ENCODE measurements at places on chromosomes 7 and 10.

GRCh38 chr10:112919721-112920120 lies 30.3 kb upstream of the TCF7L2 start:
- DNase-seq = no peak

GRCh38 chr7:78587443-78588044 lies 789.0 kb downstream of the PHTF2 start:
- DNase-seq = no peak

GRCh38 chr10:71234970-71235685 lies 22.8 kb downstream of the UNC5B start:
- DNase-seq = no peak

GRCh38 chr7:37901890-37902524 lies 14.6 kb downstream of the SFRP4 start:
- DNase-seq = no peak

DNA sequence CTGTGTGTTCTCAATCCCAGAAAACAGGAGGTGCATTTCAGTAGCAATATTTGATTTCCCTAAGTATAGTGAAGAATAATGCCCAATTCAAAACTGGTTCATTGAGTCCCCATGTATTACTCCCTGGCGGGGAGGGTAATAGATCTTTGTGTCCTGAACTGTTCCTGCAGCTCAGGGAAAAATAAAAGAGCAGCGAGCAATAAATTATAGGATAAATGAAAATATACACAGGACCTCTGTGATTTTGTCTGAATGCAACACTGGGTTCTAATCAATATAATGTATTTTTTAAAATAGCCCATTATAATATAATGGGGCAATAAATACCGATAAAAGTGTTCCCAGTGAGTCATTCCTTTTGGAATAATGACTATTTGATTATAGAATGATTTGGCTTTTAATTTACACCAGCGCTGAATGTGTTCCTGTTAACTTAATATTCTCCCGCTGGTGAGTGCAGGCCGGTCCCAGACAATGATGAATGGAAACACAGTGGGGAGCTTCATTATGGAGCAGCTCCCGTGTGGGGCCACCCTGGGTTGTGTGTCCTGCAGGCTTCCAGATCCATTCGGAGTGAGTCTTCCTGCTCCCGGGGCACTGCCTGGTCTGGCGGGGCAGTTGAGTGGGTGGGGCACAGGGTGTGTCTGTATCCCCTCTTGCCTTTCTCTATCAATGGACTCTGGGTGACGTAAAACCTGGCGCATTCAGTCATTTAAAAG lies 263.1 kb downstream of the ACTR3B start:
- no peak for DNase-seq

- DNase-seq = no peak
Observed at GRCh38 chr7:155787171-155787851, 25.0 kb downstream of the SHH start.

DNA sequence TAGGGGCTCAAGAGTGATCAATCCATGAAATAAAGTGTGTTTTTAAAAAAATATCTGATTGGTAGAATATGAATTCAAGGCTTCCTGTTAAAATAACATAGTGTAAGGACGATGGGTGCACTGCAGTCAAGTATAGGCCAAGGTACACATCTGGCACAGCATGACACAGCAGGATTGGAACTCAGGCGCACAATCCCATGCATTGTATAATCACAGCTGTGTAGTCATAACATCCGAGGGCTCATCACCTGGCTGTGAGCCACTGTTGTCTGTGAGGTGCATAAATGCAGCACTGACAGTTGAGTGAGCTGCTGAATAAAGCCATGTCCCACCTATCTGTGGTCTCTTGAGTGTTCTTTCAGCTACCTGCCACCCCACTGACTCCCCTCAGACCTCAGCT lies 142.3 kb upstream of the HPS1 start:
- no peak for DNase-seq

DNA sequence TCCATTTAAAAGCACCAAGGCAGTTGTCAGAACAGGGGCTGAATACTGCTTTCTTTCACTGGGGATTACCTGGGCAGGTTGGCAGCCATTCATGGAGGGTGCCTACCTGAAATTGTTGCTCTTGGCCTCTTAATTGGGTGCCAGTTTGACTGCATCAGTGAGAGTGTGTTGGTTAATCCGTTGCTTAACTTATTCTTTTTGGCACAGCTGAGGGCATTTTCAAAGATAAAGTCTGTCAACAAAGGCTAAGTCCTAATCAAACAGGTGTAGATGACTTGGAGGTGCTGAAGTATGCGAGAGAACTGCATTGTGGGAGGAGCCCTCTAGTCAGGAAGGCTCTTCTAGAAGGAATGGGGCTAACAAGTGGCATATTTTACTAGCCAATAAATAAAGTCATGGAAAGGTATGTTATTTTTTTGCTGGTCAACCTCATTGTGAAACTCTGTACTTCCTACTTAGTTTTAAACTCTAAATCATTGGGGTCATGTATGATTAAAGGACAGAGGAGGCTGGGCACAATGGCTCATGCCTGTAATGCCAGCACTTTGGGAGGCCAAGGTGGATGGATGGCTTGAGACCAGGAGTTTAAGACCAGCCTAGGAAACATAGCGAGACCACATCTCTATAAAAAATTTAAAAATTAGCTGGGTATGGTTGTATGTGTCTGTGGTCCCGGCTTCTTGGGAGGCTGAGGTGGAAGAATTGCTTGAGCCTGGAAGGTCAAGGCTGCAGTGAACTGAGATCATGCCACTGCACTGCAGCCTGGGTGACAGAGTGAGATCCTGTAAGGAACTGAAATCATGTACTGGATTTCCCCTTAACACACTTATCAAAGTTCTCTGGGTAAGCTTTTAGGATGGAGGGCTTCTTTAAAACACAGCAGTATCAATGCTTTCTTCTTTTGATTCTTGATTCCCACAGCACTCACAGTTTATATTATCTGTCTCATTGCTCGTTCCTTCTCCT lies 134.1 kb downstream of the LRMDA start:
- no peak for DNase-seq

DNA sequence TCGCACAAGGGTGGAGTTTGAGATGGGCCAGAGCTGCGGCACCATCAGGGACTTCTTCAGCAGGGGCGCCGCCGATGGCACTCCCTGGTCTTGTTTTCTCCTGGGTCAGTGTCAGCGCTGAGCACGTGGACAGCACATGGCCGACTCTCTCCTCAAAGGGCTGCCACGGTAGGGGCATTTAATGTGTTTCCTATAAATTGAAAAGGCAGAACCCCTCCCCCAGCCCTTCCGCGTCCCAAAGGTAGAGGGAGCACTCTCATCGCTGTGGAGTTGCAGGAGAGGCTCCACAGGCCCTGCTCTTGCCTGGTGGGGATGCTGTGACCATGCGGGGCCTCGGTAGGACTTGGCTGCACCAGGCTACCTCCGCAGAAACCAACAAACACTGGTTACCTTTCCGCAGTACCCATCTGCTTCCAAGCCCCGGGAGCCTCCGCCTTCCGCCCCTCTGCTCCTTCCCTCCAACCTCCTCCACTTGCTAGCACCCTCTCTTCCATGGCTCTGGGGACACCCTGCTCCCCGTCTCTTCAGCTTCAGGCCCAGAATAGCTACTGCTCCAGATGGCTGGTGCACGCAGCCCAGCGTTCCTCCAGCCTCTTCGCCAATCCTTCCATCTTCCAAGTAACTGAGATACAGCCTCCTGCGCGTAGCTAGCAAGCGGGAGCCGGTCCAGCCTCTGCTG lies 166.3 kb upstream of the ADCY1 start:
- no peak for DNase-seq

DNA sequence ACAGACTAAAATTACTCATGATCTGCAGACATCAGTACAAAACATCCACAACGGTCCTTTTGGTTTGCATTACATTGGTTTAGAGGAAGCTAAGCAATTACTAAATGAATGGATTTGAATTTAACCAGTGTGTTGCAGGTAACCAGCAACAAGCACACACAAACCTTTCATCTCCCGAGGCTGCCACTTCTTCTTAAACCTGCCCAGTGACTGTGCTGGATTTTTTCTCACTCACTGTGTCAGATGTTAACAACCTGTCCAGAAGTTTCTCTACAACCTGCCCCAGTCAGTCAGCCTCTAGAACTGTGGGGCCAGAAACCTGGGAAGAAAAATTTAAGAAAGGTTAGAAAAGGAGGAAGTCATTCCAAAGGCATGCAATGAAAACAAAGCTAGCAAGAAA lies 2.4 kb upstream of the MEOX2 start:
- no peak for DNase-seq

- DNase-seq = no peak
Observed at GRCh38 chr7:143437578-143437977, 5.7 kb upstream of the TAS2R60 start.

DNA sequence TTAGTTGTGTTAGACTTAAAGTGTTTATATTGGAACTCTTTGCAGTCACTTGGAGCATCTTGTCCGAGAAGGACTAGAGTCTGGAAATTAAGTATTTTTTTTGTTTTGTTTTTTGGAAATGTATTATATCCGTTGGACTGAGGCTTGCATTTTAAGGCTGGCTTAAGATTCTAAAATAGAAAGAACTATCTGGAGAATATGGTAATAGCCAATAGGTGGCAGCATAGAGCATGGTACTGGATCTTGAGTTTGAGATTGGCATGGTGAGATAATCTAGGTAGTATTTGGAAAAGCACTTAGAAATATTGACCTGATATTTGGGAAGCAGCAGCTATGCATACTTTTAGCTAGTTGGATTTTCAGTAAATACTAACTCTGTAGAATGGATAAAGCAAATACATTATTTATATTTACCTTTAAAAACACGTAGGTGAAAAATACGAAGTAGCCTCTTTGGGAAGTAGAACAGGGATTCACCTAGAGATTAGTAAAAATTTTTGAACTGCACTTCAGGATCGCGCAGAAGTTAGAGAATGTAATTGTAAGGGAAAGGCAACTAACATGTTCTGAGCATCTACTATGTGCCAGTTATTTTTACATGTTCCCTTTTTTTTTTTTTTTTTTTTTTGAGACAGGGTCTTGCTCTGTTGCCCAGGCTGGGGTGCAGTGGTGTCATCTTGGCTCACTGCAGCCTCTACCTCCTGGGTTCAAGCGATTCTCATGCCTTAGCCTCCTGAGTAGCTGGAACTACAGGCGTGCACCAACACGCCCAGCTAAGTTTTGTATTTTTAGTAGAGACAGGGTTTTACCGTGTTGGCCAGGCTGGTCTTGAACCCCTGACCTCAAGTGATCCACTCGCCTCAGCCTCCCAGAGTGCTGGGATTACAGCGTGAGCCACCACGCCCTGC lies 78.6 kb downstream of the LCOR start:
- DNase-seq = no peak

DNA sequence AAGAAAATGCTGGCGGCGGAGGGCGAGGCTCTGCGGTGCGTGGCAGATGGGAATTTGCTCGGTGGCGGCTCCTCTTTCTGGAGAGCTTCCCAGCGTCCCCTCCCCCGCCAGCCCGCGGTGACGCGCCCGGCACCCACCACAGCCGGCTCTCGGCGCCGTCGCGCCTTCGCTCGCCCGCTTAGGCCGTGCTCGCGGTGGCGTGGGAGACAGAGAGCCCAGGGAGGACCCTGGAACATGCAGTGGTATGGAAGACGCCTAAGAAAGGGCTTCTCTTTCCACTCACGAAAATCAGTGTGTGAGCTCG lies 576 bp upstream of the CSGALNACT2 start:
- peak; percentile 50 for DNase-seq

DNA sequence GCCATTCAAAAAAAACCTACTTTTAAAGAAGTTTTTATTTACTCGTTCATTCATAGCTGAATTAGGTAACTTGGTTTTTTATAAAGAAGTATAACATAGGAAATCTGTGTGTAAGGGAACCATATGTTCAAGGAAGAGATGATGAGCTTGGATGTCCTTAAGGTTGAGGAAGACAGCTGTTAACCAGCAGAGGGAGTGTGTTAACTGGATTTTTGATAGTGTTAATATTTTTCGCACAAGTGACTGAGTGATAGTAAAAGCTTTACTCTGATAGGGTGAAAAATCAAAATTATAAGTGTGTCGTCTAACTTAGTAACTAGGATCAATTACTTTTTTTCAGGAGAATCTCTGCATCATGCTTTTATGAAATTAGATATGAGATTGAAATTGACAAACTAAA lies 134.7 kb downstream of the ARL5B start:
- no peak for DNase-seq

DNA sequence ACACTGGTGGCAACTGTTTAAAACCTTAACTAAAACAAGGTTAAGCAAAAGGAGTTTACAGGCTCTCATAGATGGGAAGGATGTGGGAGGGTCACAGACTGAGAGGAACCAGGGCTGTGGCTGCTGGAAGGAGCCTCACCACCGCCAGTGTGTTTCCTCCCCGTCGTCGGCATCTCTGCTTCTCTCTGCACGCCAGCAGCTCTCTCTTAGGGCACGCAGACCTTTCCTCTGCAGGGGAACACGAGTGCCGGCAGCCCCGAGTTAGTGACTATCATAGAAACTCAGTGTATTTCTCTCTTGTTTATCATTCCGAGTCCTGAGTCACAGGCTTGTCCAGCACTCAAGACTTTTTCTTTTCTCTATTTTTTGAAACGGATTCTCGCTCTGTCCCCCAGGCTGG lies 8.1 kb upstream of the SH2D4B start:
- no peak for DNase-seq

DNA sequence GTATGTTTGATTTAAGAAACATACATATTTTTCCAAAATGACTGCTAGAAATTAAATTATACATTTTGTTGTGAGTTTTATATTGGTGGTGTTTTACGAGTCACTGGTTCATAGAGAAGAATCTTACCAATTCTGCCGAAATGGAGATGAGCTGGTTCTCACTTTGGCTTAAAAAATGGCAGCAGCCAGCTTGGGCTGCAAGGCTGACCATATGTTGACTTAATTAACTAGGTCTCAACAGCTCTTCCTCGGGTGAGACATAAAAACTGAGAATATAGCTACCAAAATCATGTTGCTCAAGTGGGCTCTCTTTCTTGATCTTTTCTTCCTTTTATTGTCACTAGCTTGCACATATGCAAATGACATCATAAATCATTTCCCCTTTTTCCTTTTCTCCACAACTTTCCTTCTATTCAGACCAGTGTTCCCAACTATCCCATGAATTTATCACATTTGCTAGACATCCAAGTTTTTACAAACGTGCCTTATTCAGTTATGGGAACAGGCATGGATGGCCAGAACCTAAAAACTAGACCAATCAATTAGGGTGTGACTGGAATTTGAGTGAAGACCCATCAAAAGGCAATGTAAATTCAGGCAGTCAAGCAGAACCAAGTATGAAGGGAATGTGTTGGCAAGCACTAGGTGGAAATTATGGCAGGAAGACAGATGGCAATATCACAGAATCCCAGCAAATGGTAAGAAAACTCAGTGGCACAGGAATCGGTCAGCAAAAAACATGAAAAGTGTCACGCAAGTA lies 6.4 kb upstream of the TSPAN12 start:
- no peak for DNase-seq

- DNase-seq = no peak
Observed at GRCh38 chr10:119811122-119811521, 61.5 kb downstream of the MCMBP start.
